Activated T-cell treated with anti-CD3 and anti-CD28 coated beads for 48 hours (primary cell): ENCODE measurements at places on chromosomes 6 and 20.

DNA sequence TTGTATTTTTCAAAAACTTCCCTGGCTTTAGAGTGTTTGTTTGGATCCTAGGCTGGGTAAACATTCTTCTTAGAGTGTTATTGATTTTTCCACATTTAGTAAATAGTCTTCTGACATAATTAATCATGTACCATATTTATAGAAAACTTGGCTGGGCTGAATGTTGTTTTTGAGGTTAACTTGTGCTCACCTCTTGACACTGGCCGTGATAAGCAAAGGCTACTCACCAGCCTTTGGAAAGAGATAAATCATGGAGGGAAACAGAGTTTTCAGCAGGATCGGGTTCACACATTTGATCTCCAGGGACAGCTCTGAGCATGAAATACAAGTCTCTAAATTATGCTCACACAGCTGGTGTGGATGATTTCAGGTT lies 6.2 kb upstream of the CD93 start:
- no peak for DNase-seq

DNA sequence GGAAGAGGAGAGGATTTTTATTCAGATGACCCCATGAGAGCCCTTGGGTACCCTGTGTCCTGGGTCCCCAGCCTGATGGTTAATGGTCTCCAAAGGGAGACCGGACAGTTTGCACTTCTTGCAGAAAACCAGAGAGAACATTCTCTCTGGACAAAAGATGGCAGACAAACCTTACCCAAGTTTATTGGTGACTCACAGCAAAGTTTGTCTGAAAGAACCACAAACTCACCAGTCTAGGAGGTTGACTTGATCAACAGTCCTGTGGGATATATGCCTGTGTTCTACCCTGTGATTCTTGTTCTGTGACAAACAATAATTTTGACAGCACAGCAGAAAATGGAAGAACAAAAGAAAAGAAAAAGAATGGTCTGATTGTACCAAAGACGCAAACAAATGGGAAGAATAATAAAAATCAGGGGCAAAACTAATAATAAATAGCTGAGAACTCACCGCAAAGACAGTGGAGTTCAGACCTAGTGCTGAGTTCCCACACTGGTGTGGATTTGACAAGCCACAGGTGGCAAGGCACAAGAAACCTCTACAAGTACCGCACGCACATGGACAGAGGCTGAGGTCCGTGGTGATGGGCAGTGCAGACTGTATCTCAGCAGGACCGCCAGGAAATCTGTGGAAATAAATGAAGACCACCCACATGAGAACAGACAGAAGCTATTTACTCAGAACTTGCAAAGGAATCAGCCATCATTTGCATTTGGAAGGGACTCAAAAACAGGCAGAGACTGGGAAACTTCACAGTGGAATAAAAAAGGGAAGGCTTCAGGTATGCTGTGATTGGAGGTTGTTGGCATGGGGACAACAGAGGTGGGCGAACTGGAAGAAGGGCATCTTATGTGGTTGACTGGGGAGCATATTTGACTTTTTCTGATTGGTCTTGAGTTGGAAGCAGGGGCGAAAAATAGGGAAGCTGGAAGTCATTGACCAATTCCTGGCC lies 246.3 kb upstream of the RNF24 start:
- DNase-seq, result no peak

- no peak for DNase-seq
These were observed 23.0 kb downstream of the ENTPD6 start for GRCh38 chr20:25218492-25218891.

DNA sequence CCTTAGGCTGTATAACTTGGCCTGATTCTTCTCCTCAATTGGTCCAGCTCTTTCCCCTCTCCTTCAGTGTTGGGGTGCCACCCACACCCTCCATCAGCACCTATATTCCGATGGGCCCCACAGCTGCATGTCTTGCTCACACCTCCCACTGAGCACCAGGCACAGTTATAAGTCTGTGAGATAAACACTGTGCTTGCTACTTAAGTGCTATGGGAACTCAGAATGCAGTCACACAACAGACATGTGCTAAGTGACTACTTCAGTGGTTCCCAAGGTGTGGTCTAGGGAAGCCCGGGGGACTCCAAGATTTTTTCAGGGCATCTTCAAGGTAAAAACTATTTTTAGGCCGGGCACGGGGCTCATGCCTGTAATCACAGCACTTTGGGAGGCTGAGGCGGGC lies 7.3 kb downstream of the ZC3H12D start:
- no peak for DNase-seq

- DNase-seq, result peak; percentile 45
These were observed 2.0 kb upstream of the PLCG1 start for GRCh38 chr20:41135187-41135887.

GRCh38 chr6:134049586-134049985 lies 2.8 kb downstream of the SLC2A12 start:
- DNase-seq, result no peak

DNA sequence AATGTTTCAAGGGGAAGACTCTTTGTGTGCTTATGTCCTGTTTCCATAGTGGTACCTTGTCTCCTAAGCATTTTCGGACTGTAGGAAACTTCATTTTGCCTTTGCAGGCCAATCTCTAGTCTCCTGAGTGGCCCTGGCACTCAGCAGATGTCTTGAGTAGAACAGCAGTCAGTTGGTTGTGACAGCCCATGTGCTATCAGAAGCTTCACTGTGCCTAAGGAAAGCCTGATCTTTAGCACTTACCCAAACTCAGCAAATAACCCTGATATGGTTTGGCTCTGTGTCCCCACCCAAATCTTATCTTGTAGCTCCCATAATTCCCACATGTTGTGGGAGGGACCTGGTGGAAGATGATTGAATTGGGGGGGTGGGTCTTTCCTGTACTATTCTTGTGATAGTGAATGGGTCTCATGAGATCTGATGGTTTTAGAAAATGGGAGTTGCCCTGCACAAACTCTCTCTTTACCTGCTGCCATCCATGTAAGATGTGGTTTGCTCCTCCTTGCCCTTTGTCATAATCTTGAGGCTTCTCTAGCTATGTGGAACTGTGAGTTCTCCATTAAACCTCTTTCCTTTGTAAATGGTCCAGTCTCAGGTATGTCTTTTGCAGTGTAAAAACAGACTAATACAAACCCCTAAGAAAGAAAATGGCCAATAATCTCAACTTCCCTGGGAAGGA lies 15.9 kb upstream of the SRPK1 start:
- DNase-seq, result no peak

GRCh38 chr20:667351-668034 lies 8.1 kb downstream of the SCRT2 start:
- DNase-seq, result peak; percentile 47

DNA sequence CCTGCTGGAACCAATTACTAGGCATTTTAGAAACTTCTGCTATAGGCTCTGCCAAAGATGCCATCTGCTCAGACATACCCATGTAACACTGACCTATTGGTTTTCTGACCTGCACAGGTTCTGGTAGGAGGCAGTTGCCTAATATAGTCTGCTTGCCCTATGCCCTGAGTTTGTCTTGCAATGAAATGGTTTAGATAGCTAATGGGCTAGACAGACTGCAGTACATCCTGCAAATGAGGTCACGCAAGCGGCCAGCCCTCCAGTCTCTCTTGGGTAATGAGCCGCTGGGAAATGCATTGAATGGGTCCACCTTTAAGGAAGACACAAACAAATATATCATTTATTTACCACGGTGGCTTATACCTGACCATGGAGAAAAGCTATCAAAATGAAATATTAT lies 90.6 kb upstream of the B3GAT2 start:
- DNase-seq, result no peak

DNA sequence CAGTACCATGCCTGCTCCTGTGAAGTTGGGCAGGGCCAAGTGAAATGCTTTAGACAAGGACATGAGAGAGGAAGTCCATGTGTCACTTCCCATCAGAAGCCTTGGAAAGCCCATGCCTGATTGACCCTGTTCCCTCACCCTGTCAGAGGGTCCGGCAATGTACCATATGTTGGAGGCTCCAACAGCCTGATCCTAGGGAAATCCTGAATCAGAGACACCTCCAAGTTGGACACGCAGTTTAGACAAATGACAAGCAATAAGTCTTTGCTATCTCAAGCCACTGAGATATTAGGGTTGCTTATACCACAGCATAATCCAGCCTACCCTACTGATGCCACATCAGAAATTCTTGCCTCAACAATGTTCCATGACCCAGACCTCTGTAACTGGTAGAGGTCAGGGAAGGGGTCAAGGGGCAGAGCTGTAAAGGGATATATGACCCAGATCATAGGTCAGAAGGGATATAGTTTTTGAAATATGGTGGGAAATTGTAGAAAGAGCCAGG lies 174.8 kb downstream of the HACE1 start:
- DNase-seq, result no peak

DNA sequence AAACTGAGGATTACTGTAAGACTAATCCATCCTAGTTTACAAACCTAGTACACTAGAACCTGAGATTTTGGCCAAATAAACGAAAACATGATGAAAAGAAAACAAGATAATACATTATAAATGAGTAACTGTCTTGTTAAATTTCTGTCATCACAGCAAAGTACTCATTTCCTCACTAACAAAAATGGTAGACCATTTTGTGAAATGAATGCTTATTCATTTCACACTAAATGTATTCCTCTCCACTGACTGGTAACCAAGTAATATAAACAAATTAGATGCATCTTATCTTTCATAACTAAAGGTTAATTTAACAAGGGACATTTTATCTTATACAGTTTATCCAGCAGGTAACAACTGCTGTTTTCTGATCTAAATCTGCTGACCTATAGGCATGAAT lies 143.7 kb downstream of the REV3L start:
- DNase-seq, result no peak

DNA sequence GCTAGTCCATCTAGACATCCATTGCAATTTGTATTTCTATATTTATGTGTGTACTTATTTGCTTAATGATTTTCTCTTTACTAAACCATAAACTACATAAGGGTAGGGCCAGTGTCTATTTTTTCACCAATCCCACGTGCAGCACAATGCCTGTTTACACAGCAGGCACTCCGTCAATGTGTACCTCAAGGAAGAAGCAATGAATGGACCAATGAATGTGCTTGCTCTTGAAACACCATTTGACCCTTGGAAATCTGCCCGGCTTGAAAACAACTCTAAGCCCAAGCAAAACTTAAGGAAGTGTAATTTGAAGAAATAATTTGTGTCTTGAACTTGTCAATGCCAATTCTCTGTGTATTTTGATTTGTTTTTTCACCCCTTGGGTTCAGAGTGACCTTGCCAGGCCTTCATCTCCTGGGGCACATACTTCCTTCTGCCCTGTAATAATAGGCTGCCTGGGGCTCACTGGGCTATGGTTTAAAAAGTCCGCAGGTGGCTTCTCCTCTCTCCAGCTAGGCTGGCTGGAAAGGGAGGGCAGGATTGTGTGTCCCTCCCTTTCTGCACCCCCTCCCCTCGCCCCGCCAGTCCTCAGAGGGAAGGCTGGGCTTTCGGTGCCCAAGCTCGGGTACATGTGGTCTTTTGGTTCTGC lies 140.8 kb upstream of the ARMC2 start:
- DNase-seq, result no peak

DNA sequence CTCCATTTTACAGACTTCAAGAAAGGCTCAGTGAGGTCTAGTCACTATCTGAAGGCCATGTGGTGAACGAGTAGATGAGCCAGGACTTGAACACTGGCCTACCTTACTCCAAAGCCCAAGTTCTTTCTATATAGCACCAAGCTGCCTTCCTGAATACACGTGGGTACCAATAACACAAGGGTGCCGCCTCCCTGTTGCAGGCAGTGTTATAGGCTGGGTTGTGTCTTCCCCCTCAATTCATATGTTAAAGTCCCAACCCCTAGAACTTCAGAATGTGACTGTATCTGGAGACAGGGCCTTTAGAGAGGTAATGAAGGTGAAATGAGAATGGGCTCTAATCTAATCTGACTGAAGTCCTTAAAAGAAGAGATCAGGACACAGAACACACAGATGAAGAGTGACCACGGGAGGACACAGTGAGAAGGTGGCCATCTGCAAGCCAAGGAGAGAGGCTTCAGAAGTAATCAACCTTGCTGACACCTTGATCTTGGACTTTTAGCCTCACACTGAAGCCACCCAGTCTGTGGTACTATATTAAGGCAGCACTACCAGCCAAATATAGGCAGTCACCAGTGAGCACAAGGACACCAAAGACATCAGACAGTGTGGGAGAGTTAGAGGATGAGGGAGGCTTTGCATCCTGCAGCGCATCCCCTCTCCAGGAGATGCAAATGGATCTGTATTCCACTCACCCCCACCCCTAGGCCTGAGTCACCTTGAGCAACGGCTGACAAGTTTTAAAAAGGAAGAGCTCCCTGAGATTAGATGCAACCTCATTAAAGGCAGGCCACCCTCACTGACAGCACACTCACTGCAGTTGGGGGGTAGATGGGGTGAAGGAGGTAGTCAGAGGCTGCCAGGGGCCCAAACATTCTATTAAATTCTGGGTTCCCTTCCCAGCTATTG lies 40.9 kb upstream of the LYRM2 start:
- DNase-seq, result no peak

- DNase-seq, result no peak
These were observed 74.0 kb downstream of the CD109 start for GRCh38 chr6:73769976-73770375.

DNA sequence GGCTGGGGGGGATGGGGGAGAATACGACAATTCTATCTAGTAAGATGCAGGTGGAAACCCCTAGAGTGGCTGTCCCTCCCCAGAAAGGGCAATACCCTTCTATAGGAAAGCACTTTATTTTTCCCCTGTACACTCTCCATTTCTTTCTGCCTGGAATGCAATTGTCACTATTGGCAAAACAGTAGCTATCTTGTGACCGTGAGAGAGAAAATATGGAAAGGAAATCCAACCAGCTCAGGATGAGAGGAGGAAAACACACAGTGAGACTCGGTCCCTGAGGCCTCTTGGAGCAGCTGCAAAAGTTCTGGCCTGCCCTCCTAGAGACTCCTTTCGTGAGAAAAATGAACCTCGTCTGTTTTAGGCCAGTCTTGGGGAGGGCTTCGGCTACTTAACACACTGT lies 43.4 kb downstream of the FAM50B start:
- no peak for DNase-seq

DNA sequence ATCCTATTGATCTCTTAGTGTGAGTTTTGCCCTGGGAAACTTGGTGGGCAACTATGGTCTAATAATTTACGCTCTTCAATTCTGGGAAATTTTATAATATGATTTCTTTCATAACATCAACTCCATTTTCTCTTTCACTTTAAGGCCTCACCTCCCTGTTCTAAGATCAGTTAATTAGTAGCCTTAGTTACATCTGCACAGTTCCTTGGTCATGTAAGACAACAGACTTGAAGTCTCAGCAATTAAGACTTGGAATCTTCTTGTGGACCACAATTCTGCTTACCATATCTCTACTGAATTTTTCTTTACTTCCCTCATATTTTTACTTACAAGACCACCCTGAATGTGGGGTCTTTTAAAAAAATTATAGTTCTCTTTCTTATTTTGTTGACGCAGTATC lies 8.7 kb downstream of the ENPP3 start:
- no peak for DNase-seq

GRCh38 chr6:1013656-1014430 lies 298.1 kb upstream of the FOXQ1 start:
- DNase-seq, result no peak

GRCh38 chr6:40362859-40363258 lies 224.3 kb downstream of the LRFN2 start:
- DNase-seq, result no peak

- DNase-seq, result peak; percentile 42
These were observed 21.3 kb downstream of the TTPAL start for GRCh38 chr20:44496976-44497375.
